ENCODE measurements at places on chromosomes 2 and 18. TPM values are rescaled to one million over a fixed set of nuclear protein-coding genes. Genes with fewer than 3 reads are reported as not detected.

DNA sequence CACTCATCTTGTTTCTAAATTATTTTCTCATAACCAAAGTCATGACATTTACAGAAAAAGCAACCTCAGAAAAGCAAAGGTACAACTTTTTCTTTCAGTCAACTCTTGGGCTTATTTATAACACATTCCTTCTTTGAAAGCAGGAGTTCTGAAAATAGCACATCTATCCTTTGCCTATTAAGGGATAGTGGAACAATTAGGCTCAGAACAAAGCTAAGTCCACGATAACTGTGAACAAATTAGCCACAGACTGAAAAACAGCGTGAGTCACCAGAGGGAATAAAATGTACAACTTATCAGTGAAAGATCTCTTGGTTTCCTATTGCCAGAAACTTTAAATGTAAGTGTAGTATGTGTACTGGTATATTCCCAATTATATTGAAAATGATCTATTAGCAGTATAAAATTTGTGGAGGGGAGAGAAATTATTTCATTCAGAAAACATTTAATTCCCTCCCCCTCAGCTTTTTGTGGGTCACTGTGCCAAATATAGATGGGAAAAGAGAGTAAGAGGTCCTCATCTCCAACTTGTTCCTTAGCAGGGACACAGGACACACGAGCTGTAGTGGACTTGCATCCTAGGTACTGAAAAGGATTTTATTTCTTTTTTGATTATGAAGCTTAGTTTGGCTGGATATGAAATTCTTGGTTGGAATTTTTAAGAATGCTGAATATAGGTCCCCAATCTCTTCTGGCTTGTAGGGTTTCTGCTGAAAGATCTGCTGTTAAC, 15.4 kb upstream of the MATN3 start:
- H3K27me3 ChIP-seq, result no peaks in the 10 kb centered on the region
- H3K4me3 ChIP-seq, result no peak overlapping the region
- H3K4me1 ChIP-seq, result no peaks in the 10 kb centered on the region
- H3K36me3 ChIP-seq, result peaks cover 3% of the 10 kb centered on the region
- no peak for DNase-seq
- H3K27ac ChIP-seq, result no peak overlapping the region

DIPK1C gene
- not detected for total RNA-seq

- H3K27me3 ChIP-seq, result no peaks in the 10 kb centered on the region
- H3K27ac ChIP-seq, result no peak overlapping the region
- DNase-seq, result no peak
- no peaks in the 10 kb centered on the region for H3K4me1 ChIP-seq
Observed at GRCh38 chr2:84160453-84160852, 298.6 kb downstream of the SUCLG1 start.

GRCh38 chr18:32896776-32897547, 124.1 kb upstream of the KLHL14 start:
- no peaks in the 10 kb centered on the region for H3K4me1 ChIP-seq
- H3K27me3 ChIP-seq, result no peaks in the 10 kb centered on the region
- no peak overlapping the region for H3K4me3 ChIP-seq
- no peak for DNase-seq
- H3K36me3 ChIP-seq, result no peaks in the 10 kb centered on the region

SPEG gene
- total RNA-seq, result 32.0 TPM

DNA sequence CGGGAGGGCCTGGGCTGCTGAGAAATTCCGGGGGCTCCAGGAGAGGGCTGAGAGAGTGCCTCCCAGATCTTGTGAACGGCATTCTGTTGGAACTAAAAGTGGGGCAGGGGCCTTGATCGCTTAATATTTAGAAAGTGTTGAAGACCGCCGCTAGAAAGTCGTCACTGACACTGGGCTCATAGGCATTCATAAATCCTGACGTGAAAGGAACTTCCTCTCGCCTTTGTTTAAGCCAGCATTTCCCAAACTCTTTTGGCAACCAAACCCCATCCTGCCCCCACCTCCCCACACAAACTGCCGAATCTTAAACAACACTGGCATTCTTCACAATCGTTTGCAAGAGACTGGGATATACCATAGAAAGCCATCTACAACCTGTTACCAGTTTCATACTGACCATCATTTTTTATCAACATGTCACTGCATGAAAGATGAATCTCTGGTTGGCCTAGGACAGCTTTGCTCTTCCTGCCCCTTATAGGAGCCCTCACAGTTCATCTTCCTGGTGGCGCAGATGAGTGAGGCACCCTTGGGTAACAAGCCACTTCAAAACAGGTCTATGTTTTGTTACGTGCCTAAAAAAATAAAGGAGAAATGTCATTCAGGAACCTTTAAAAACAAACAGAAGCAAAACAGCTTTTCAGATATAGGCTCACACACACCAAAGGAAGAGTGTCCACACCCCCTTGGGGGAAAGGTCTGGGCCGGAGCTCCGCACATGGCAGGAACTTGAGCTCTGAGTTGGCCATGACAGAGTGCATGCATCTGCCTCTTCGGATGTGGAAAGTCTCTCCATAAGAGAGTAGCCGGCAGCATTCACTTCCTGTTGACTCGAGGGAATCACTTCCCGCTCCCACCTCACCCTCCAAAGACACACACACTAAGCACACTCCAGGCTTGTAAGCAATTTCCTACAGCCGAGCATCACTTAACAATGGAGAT, 13.0 kb downstream of the MTERF4 start:
- H3K4me1 ChIP-seq, result peaks cover 4% of the 10 kb centered on the region
- no peak overlapping the region for H3K27ac ChIP-seq
- no peaks in the 10 kb centered on the region for H3K27me3 ChIP-seq
- H3K4me3 ChIP-seq, result no peak overlapping the region
- H3K36me3 ChIP-seq, result peaks cover 9% of the 10 kb centered on the region

LHCGR gene
- 0.73 TPM for total RNA-seq

INSIG2 gene
- 7.0 TPM for total RNA-seq

SERPINB10 gene
- not detected for total RNA-seq

- no peaks in the 10 kb centered on the region for H3K36me3 ChIP-seq
- no peak overlapping the region for H3K4me3 ChIP-seq
- DNase-seq, result no peak
- no peaks in the 10 kb centered on the region for H3K4me1 ChIP-seq
- no peak overlapping the region for H3K27ac ChIP-seq
- no peaks in the 10 kb centered on the region for H3K27me3 ChIP-seq
Observed at GRCh38 chr18:51867767-51868166, 472.2 kb upstream of the DCC start.

SAG gene
- not detected for total RNA-seq

- no peaks in the 10 kb centered on the region for H3K36me3 ChIP-seq
- H3K27ac ChIP-seq, result no peak overlapping the region
- H3K4me1 ChIP-seq, result peaks cover 13% of the 10 kb centered on the region
- DNase-seq, result no peak
Observed at GRCh38 chr2:69210385-69210784, 176.6 kb downstream of the GFPT1 start.
